ENCODE measurements at places on chromosomes 5 and 9.

DNA sequence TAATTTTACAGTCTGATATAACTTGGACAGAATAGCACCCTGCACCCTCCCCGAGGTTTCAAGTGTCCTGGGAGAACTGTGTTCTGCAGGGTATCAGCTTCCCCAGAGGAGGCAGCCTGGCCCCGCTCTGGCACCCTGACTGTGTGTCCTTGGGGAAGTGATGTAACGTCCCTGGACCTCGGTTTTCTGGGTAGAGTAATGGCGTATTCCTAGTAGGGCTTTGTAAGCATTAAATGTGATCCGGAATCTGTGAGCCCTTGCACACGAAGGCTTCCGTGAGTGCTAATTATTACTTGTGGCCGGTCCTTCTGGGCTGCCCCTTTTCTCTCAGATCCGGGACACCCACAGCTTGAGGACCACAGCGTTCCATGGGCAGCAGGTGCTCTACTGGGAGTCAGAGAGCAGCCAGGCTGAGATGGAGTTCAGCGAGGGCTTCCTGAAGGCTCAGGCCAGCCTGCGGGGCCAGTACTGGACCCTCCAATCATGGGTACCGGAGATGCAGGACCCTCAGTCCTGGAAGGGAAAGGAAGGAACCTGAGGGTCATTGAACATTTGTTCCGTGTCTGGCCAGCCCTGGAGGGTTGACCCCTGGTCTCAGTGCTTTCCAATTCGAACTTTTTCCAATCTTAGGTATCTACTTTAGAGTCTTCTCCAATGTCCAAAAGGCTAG, 1.0 kb upstream of the CACFD1 start:
- DNase-seq = peak; percentile 20

DNA sequence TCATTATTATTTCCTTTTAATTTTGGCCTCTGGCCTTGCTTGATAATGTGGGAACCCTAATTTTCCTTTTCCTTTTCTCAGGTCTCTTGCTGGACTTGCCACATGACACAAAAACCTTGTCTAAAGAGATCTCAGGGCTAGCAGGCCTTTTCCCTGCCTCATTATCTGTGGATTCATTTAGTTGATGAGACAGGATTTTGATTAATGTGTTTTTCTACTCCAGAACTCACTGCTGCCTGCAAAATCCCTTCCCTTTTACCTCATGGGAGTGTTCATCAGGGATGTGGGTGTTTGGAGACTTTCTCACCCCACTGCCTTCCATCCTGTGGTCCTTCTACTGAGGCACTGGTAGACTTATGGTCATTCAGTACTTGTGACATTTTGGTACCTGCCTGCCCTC, 56.2 kb upstream of the MAMDC2 start:
- no peak for DNase-seq

GRCh38 chr5:140202610-140203009, 27.6 kb downstream of the CYSTM1 start:
- no peak for DNase-seq

DNA sequence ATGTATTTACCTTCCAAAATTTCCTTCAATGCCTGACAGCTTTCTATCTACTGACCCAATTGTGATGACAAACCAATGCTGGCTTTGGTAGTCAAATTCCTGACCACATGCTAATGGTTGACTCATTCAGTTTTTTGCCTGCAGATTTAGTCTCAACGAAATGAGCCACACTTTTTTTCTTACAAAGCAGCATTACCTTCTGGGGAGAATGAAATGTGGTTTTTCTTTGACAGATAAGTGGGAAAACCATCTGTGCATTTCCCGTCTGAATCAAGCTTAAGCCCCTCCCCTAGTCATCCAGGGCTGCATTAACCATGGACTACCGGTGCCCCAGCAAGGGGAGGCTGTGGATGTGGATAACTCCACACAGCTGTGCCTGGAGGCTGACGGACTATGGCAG, 99.6 kb upstream of the TAF11L2 start:
- DNase-seq = peak; percentile 90

GRCh38 chr5:107415762-107416161, 255.0 kb downstream of the EFNA5 start:
- DNase-seq = no peak

- DNase-seq = peak; percentile 59
These were observed 71.4 kb downstream of the LRSAM1 start for GRCh38 chr9:127522727-127523126.
